Fibroblast of skin of back (primary cell): ENCODE measurements at places on chromosomes 4 and X.

GRCh38 chrX:83077606-83078005 is 430.5 kb upstream of the POU3F4 start:
- no peak for DNase-seq

- peak; percentile 57 for DNase-seq
Measured at GRCh38 chr4:73653695-73654106, 33.5 kb upstream of the RASSF6 start.

- no peak for DNase-seq
Measured at GRCh38 chr4:5283837-5284236, 232.6 kb downstream of the STK32B start.

DNA sequence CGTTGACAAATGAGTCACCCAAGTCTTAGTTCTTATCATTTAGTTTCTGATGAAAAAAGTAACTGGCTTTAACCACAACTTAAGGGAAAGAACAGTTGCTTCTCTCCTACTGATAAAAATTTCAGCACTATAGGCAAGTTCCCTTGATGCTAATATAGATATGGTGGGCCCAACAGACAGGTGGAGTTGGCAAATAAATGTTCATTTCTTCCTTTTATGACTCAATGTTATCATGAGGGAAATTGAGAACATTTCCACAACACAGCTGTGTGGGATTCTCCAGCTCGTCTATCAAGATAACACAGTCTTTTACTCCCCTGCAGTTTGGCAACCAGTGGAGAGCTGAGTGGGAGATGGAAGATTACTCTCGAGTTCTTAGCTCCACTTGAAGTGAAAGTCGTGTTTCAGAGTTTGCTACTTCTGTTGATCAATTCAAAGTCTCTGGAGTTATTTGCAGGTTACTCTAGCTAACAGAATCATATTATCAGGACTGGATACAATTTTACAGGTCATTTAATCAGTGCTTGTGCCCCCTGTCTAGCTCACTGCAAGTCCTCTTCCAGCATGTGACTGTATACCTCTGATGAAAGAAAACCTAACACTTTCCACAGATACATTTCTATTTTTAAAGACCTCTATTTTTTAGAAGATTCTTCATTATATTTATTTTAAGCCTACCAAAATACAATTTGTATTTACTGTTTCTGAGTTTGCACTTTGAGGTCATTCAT is 270.6 kb upstream of the GK2 start:
- DNase-seq: no peak

- DNase-seq: no peak
Measured at GRCh38 chr4:17504081-17504480, 7.8 kb downstream of the QDPR start.

- DNase-seq: no peak
Measured at GRCh38 chrX:23626651-23627050, 40.6 kb upstream of the PRDX4 start.

GRCh38 chr4:81486502-81486901 is 14.8 kb upstream of the RASGEF1B start:
- no peak for DNase-seq

GRCh38 chr4:166012129-166013030 is 139.3 kb downstream of the TLL1 start:
- DNase-seq: peak; percentile 3

- peak; percentile 51 for DNase-seq
Measured at GRCh38 chrX:101550751-101551379, 518 bp downstream of the ARMCX1 start.

DNA sequence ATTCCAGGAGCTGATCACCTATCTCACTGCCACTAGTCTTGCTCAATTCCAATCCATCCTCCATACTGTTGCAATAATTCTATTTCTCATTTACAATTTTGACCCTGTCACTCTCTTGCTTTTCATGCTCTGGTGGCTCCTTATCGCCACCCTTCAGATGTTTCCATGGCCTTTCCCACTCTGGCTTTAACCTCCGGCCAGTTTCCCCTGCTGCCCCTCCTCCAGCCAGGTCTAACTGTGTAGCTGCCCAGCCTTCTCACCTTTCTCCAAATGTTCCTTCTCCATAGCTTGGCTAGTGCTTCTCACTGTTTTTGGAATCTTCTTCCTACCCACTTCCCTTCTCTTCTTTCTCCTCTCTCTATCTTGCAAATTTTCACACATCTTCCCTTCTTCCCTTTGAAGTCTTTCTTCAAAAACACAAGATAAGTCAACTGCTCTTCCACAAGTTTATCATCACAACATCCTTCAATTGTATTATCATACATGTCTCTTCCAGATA is 153.8 kb downstream of the COL25A1 start:
- no peak for DNase-seq

GRCh38 chr4:69773484-69773883 is 13.1 kb upstream of the SULT1B1 start:
- peak; percentile 75 for DNase-seq

- no peak for DNase-seq
Measured at GRCh38 chrX:968148-968965, 244.1 kb downstream of the CRLF2 start.

- no peak for DNase-seq
Measured at GRCh38 chrX:38102240-38102639, 95.9 kb downstream of the SYTL5 start.

GRCh38 chrX:97229318-97229717 is 345.6 kb downstream of the RPA4 start:
- DNase-seq: no peak

DNA sequence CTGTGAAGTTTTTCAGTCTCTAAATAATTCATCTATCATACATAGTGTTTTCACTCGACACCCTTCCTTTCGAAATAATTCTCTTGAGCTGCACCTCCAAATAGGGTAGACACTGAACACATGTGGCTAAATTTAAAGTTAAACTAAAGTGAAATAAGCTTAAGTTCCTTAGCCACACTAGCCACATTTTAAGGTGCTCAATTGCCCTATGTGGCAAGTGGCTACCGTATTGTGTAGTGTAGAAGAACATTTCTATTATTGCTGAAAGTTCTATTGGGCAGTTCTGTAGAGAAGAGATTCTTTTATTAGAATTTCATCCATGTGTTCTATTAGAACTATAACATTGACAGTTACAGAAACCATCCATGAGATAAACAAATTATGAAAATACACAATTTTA is 107.0 kb upstream of the CTSO start:
- no peak for DNase-seq

- DNase-seq: peak; percentile 55
Measured at GRCh38 chrX:132426695-132427281, 62.0 kb downstream of the MBNL3 start.

- no peak for DNase-seq
Measured at GRCh38 chr4:47816748-47817147, 21.1 kb downstream of the CORIN start.

DNA sequence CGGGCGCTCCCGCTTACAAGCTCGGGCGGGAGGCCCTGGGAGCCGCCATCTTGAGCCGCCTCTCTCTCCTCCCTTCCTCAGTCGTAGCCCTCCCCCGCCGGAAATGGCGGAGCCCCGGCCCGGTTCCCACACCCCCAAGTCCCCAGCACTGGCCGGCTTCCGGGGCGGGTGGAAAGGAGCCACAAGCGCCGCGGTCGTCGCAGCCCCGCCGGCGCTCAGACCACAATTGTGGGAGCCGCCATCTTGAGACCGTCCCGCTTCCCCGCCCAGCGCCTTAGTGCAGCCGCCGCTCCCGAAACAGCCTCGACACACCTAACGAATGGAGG is 531 bp downstream of the HCFC1 start:
- DNase-seq: peak; percentile 88

DNA sequence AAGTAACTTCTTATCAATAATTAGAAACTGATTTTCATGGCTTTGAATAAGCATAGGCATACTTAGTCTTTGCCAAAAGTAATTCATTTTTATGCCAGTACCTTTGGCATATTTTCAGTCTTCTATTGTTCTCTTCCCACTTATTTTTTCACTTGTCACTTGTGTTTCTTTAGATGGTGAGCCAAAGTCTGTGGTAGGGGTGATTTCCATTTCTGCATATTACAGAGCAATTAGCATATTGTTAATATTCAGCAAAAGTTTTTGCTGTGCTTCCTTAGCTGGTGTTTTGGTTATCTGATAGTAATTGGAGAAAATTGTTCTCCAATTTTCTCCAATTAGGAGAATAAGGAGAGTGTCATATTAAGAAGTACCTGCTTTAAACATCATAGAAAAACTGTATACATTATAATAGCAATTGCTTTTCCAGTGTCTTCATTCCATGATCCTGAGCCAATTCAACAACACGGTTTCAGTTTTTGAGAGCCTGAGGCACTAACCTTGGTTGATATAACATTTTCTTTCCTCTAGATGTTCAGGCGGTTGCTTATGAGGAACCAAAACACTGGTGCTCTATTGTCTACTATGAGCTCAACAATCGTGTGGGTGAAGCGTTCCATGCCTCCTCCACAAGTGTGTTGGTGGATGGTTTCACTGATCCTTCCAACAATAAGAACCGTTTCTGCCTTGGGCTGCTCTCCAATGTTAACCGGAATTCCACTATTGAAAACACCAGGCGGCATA is 64.7 kb downstream of the SMAD1 start:
- no peak for DNase-seq

DNA sequence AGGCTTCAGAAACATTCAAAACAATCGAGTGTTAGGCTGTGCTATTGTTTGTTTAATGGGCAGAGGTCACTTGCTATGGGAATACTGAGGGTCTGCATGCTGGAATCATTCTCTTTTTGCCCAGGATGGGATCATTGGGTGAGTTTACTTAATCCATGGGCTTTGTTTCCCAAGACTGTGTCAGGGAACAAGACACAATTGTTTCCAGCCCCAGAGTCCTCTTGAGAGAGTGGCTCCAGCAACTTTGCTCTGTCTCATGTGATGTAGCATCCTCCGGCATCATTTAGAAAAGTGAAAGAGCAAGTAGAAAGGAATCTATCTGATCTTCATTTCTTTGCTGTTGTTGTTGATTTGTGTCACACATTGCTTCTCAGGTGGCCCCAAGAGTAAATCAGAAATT is 1.8 kb downstream of the TENM3 start:
- DNase-seq: no peak

DNA sequence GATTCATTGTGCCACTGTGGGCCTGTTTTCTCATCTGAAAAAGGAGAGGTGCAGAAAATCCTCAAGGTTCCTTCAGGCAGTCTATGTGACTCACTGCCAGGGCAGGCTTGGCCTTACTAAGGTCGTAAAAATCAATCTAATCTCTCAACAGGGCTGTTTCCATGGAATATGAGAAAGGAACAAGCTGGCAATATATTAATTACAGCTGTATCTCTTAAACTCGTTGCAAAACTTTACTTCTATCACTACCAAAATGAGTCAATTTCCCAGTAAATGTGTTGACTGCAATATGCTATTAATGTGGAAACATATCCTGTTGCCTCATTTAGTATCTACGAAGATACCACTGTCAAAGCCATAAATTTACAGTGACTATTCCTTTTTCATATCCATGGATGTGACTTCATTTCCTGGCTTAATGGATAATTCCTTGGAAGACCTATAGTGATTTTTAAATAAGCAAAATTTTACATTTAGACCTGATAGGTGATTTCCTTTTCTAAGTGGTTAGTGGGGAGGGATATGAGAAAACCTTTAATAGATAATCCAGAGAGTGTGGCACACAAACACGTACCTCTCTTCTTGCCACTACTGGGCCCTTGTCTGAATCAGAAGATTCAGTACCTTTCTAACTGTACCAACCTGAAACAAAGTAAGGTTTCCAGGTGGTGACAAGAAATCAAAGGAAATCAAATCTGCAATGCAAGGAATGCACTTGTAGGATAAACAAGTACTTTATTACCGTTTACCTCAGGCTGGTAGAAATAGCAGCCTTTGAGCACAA is 127.4 kb upstream of the FTHL17 start:
- no peak for DNase-seq

DNA sequence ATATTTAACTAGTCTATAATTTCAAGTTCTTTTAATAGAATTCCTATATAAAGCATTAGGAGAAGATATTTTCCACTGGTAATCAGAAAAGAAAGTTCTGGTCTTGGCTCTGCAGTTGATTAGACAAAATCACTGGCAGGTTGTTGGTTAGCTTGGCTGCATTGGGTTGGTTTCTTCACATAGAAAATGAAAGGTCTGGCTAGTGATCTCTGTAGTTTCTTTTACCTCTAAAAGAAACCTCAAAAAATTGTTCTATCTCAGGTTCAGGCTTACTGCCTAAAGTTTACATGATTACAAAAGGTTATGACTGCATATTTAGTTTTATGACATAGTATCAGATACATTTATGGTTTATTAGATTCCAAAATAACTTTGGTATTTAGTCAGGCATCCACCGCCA is 95.8 kb upstream of the NAP1L5 start:
- DNase-seq: no peak

DNA sequence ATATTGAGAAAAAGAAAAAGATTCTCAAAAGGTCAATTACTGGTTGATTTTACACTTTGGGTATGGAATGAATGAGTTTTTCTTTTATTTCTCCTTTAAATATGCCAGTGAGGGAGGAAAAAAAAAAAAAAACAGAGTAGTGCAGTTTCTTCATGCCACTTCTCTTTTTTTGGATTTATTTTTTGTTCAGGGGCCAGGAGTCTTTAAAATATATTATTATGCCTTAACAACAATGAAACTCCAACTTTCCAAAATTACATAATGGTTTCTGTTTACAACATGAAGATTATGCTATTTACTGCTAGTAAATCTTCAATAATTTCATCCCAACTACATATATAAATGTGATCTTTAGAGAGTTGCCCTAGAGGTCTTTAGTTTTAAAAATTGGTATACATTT is 31.9 kb downstream of the DTHD1 start:
- DNase-seq: no peak
